Stimulated activated CD4-positive, alpha-beta T cell treated with anti-CD3 and anti-CD28 coated beads, Interleukin-1b, Interleukin-23, amount 100 ng/mL, for 1 hour (primary cell): ENCODE measurements at places on chromosomes 7 and 10.

- no peak for DNase-seq
These were observed 2.4 kb downstream of the PAPSS2 start for GRCh38 chr10:87661861-87662785.

DNA sequence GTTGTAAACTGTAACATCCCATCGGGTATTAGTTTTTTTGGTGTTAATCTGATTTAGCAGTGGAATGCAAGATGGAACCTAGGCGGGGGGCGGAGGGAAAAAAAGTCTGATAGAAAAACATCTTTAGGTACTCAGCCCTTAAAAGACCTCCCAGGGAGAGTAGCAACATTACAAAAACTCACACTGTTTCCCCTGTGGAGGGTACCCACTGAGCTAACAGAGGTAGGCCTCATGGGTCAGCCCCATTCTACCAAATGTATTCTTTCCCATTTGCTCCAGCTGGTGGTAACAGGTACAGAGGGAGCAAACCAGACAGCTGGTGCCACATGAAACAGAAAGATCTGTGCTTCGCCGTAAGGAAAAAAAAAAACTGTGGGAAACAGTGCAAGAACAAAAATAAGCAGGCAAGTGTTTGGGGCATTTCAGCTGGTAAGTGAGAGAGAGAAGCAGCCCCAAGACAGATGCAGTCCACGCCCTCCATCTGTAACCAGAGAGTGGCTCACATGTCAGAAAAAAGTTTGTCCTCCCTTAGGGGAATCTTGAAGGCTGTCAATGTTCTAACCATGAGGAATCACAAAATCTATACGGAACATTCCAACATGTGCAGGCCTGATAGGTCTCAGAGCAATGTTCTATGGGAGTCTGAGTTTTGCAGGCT is 65.3 kb downstream of the HOXA1 start:
- DNase-seq = no peak

DNA sequence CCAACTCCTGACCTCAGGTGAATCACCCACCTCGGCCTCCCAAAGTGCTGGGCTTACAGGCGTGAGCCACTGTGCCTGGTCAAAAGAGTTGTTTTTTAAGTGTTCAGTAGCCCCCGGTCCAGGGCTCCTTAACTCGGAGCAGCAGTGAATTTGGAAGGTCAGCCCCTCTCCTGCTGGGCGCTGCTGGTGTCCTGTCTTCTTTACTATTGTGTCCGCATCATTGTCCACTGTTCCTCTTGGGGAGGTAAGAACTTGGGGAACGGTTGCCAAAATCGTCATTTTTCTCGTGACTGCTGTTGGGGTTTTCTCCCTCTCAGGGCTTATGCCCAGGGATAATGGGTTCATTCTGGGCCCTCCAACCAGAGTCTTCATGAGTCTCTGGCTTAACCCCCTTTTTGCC is 46.7 kb downstream of the CAMK1D start:
- DNase-seq = no peak

- no peak for DNase-seq
These were observed 189.2 kb downstream of the ADARB2 start for GRCh38 chr10:1548146-1548545.

DNA sequence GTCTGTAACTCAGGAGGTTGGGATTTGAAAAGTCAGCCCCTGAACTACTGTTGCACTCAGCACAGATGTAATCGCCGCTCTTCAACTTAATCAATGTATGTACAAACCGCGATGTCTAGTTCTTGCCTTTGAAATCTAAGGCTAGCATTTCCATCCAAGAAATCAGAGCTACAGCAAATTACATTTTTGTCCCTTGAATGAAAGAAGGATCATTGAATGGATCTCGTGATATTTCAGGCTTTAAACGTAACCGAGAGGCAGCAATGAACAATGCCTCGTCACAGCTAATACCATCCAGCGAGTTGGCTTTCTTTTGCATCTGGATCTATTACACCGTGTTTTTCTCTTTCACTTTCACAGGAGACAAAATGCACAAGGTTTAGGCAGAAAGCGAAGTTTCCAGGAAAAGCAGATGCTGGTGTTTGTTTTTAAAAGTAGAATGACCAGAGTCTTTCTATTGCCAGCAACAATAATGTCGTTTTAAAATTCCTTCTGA is 5.5 kb downstream of the SKIDA1 start:
- DNase-seq = no peak

DNA sequence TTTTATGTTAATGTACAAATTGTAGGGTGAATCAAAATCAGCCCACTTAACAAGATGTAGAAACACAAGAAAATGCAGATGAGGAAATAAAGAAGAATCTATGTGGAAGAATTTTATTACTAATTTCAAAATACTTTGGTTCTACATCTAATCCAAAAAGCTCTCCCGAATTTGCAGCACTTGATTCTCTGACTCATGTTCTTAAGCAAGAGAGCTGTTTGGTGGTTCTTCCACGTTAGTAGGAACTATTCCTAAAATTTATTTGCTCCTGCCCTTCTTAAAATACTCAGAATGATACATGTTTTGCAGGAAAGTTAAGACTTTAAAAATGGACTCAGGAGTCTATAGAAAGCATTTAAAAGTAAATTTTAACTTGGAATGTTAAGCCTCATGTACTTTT is 91.8 kb downstream of the ZMYND11 start:
- DNase-seq = no peak

GRCh38 chr7:96237040-96237439 is 84.9 kb downstream of the SLC25A13 start:
- no peak for DNase-seq

DNA sequence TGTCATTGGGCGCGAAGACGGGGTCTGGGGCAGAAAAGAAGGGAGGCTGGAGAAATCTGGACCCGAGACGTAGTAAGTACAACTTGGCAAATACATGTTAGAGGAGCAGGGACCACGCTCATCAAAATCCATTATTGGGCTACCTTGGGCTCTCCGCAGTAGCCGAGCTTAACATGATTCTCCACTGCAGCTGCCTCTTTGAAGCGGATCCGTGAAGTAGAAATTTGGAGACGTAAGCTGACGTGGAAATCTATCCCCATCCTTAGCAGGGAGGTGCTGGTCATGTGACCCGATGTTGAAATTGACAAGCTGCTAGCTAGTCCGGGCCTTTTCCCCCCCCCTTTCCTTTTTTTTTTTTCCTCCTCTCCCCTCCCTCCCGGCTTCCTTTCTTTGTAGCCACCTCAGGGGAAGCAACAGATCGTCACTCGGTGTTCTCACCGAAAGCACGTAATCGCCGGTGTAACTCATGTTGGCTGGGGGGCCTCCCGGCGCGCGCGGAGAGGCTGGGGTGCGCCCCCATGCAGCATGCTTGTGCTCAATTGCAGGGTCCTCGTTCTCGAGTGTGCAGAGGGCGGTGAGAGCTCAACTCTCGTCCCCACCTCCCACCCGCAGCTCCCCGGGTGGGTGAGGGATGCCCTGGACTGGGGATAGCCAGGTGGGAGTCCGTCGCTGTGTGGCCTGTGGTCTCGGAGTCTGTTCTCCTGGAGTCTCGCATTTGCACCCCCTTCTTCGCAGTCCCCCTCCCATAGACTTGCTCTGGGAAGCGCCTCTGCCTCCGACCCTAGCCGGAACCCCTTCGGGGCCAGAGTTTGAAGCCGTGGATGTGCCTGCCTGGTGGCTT is at the start of gene HOXA11:
HOXA11 (minus strand) TSS at position 220 of the 841 bp plus-strand sequence; CDS start at position 132, 88 bp downstream.
- no peak for DNase-seq

GRCh38 chr10:74906611-74907198 is 80.3 kb downstream of the KAT6B start:
- DNase-seq = no peak

GRCh38 chr7:55521917-55522902 is 50.1 kb downstream of the VOPP1 start:
- DNase-seq = no peak

- no peak for DNase-seq
These were observed 199.7 kb downstream of the MLLT10 start for GRCh38 chr10:21733710-21734109.

DNA sequence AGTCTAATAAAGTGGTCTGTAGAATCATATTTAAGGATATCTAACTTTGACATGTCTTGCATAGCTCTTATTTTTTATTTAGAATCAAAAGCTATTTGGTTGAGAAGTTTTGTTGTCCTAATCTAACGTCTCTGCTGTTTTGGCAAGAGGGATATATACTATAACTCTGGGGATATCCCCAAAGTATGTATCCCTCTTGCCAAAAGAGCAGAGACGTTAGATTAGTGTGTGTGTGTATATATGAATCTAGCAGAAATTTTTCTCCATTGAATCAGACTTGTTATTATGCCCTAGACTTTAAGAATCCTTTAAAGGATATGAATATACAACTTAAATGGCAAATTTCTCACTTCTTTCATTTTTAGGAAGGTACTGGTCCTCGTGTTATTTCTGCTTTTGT is 9.6 kb downstream of the SMC3 start:
- DNase-seq = no peak

- DNase-seq = no peak
These were observed 402.5 kb downstream of the RPS24 start for GRCh38 chr10:78436222-78436573.
